ENCODE measurements at places on chromosomes 7 and 10.

GRCh38 chr7:130865408-130866236 lies 131.6 kb upstream of the KLF14 start:
- DNase-seq, result peak; percentile 52

DNA sequence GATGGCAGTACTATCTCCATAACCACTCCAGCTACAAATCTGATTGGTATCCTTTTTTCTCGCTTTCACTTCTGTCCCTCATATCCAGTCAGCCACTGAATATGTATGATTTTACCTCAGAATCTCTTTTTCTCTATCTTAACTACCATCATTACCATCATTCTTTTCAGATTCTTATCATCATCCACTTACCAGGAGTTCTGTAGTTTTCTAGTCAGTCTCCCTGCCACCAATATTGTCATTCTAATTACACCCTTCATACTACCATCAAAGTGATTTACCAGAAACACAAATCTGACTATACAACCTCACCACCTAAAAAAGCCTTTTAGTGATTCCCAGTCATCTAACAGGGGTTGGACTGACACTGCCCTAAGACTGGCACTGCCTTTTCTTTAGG lies 64.9 kb upstream of the TMEM140 start:
- DNase-seq, result no peak

DNA sequence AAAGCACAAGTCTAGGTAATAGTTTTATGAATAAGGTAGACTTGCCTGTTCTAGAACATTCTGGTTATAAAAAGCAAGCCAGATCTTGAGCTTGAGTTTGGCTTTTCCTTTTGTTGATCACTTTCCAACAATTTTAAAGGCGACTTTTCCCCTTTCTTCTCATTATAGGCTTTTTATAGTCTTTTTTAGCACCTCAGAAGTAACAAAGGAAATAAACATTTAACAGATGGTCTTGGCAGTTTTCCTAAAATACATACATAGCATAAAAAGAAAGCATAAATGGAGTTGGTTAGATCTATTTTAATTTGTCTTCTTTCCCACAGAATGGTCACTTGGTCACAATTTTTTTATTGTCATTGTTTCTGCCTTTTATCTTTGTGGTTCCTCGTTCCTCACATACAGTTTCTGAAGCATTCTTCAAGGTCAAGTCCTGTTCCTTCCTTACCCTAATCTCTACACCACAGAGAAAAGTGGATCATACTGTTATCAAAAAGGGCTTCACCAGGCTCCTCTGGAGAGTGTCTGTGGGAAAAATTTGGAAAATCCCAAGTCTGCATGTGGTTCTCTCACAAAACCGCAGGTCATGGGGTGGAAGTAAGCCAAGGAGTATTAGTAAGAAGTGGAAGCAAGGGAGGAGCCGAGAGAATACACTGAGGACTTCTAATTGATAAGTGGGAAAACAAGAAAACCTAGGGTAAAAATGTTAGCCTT lies 31.3 kb downstream of the THNSL1 start:
- no peak for DNase-seq

DNA sequence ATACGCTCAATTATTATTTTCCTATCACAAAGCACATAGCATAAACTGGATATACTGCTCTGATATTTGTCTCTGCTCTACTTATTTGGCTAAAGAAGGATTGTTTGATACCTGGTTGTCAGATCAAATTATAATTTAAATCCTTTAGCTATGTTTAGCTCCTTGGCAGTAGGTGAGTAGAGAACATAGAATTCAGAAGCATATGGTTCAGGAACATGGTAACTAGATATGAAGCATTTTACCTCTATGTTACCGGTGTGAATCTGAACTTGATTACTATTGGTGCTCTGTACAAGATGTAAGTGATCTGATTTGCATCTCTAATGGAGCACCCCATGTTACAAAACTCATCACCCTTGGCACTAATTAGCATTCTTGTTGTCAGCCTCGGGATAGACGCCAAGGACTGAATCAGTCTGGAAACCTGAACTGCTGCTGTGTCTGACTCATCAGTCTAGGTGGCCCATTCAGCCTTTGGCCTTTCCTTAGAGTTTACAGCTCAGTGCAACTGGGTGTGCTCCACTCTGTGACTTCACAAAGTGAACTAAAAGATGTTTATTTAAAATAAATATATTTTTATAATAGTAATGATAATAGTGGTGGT lies 12.3 kb upstream of the MYPN start:
- DNase-seq, result no peak
